ENCODE measurements at places on chromosomes 4 and X.

GRCh38 chr4:1462009-1462767 is 55.9 kb upstream of the NKX1-1 start:
- DNase-seq = no peak

DNA sequence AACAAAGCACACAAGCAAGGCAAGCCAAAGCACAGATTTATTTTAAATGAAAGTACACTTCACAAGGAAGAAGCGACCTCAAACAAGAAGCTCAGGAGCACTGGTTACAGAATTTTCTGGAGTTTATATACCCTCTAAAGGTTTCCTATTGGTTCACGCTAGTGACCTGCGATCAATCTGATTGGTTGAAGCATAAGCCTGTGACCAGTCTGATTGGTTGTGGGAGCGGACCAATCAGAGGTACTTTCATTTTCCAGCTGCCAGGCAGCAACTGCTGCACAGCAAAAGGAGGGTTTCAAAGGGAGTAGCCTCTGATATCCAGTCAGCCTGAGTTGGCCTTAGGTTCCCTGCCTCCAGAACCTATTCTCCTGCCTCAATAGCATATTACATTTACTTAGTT is 4.6 kb upstream of the AREG start:
- DNase-seq = no peak

GRCh38 chr4:8276358-8277240 is 7.0 kb downstream of the HTRA3 start:
- DNase-seq = no peak

DNA sequence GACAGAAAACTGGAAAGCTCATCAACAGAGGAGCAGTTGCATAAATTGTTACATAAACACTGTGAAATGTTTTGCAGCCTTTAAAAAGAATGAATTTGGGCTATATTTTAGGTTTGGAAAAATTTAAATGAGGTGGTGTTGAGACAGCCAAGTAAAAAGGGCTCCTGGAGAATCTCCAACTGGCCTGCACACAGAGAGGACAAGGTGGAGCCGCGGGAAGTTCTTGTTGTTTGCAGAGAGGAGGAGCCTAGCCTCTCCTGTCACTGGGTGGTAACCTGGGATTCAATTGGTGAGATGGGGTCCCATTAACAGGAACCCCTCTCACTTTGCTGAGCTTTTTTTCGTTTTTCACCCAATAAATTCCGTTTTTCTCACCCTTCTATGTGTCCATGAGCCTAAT is 13.4 kb downstream of the GIMD1 start:
- DNase-seq = no peak

- DNase-seq = no peak
Observed at GRCh38 chr4:2290974-2291704, 29.2 kb upstream of the MXD4 start.

DNA sequence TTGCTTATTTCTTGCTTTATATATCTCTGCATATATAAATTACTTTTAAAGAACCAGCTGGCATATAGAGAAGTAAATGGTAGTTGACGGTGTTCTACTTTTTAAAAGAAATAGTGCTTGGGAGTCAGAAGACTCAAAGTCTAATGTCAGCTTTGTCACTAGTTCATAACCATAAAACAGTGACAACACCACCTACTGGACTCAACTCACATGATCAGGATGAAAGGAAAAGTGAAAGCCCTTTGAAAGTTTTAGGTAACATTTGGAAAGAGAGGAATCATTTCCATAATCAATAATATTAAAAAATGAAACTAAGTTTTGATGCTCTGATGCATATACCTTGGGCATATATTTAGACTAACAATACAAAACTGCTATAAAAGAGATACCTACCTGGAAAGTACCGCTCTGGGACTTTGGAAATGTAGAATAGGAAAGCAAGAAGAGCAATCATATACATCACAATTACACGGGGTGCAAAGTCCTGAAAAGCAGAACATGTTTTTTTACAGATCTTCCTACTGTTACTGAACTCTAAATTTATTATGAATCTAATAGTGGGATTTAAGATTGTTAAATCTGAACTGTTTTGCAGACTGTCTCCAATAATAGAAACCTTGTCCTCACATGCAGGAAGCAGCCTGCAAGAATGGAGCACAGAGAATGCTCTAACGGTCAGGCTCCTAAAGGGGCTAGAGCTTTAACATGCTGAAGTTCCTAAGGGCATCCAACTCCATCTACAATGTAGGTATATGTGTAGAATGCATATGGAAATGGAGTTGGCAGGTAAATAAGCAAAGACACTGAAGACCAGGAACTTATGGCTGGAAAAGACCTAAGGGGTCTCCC is 15.6 kb downstream of the PAQR3 start:
- no peak for DNase-seq

DNA sequence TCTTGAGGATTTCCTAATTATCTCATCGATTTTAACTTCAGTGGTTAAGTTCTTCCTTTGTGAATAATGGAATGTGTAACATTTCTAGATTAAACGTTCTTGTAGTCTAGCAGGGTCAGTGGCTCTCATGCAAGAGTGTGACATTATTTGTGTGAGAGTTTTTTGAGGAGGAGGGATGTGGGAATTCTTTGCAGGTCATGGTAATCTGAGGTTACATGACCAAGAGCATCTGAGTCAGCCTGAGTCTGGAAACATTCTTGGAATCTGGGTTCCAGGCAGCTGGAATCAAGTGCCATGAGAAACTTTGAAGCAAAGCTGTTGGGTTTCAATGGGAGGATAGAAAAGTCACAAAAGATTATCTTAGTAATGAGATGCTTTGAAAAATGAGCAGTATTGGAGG is 49.5 kb downstream of the GK start:
- DNase-seq = no peak

DNA sequence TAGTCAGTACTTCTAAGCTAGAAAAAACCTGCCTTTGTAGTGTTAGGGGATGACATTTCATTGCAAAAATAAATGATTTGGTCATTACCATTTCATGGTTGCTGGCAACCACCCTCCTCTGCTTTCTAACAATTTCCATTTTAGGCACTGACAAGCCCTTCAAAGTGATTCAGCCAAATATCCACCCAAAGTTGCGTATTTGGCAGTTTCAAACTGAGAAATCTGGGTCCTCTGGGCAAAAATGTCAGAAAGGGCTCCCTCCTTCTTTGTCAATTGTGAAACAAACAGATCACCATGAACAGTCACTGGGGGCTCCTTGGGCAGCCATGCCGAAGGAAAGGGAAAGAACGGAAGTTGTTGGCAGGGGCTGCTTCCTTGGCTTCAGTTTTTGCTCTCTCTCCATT is 33.0 kb downstream of the PLAC1 start:
- no peak for DNase-seq

DNA sequence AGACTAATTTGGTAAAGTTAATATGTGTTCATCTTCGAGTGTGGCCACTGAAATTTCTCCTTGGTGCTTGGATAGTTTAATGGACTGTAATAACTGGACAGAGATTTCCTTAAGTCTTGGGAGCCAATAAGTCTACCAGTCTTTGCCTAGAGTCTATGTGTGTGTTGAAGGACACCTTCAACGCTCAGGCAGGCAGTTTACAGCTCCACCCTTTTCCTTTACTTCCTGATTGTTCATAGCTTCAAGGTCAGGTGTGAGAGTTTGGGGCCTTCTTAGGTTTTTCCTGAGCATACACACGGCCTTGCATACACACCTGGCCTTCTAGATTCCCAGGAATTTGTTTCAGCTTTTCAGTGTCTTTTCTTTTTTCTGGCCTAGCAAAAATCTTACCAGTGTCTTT is 355.3 kb upstream of the AMOT start:
- no peak for DNase-seq

GRCh38 chr4:107253090-107253489 is 217.0 kb upstream of the DKK2 start:
- no peak for DNase-seq

Data from NCI-H510A (cell line).